ENCODE measurements at places on chromosomes 1 and 21.

- DNase-seq, result no peak
Observed at GRCh38 chr1:163060343-163061007, 8.7 kb upstream of the RGS4 start.

- DNase-seq, result no peak
Observed at GRCh38 chr1:90488451-90488850, 228.7 kb downstream of the BARHL2 start.

DNA sequence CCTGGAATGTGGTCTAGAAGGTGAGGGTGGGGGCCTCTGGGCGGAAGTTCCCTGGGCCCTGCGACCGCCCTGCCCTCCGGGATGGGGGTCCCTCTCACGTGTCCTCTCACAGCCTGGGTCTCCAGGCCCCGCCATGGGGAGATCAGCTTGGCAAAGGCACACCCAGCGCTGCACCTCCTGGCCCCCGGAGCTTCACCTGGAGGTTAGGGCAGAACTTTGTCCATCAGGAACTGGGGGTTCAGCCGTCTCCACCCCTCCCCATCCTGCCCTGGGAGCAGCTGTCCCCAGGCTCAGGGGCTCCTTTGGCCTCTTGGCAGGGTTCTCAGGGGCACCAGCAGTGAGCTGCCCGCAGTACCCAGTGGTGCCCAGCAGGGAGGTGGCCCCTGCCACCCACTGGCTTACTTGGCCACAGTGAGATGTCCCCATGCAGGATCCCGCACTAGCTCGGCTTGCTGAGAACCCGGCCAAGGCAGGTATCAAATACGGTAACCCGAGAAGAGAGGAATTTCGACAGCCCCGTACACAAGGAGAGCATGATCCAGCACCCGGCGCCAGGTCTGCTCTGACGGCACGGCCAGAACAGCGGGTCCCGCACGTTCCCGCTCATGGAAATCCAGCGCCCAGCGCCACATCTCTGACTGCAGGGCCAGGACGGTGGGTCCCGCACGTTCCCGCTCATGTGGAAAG lies 36.7 kb downstream of the RRP1 start:
- DNase-seq, result no peak

- no peak for DNase-seq
Observed at GRCh38 chr21:36825658-36826057, 126.7 kb downstream of the SIM2 start.

GRCh38 chr1:200694738-200695137 lies 25.0 kb upstream of the DDX59 start:
- DNase-seq, result no peak

DNA sequence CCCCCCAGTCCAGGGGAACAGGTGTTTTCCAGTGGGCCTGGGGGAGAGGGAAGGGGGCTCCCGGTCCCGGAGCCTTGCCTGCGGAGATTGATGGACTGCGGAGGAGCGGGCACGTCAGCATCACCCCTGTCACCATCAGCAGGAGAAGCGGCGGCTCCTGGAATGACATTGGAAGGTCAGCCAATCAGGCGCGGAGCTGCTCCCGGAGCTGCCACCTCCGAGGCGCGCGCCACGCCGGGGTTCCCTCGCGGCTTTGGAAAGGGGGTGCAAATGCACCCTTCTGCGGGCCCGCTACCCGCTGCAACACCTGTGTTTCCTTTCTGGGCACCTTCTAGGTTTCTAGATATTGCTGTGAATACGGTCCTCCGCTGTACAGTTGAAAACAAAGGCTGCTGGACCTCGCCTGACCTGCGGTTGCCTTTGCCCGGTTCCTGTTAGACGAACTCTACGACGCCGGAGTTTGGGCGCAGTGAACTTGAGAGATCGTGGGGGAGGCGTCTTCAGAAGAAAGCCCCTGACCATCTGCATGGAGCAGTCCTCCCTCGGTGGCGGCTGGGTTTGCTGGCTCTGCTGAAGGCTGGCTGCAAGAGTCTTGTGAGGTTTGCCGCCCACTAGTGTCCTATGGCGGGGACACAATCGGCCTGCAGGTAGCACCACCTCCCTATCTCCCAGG lies 5.3 kb downstream of the DSCAM start:
- DNase-seq, result no peak

DNA sequence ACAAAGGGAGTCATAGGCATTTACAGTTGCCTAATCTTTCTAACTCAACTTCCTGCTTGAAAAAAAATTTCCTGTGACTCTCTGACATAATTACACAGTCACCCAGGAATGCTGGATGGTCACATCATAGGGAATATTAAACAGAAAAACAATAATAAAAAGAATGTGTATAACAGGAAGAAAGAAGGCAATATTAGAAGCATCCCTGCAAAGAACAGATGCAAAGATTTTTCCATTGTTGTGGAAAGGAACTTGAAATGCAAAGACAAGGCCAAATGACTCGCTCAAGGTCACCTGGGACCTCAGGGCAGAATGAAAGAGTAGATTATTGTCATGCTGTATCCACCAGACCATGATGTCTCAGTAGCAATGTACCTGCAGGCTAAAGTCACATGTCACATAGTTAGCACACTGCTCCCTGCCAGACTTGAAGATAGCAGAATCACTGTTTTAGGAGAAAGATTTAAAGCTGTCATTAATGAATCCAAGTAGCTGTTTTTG lies 184.3 kb downstream of the CYYR1 start:
- DNase-seq, result no peak

DNA sequence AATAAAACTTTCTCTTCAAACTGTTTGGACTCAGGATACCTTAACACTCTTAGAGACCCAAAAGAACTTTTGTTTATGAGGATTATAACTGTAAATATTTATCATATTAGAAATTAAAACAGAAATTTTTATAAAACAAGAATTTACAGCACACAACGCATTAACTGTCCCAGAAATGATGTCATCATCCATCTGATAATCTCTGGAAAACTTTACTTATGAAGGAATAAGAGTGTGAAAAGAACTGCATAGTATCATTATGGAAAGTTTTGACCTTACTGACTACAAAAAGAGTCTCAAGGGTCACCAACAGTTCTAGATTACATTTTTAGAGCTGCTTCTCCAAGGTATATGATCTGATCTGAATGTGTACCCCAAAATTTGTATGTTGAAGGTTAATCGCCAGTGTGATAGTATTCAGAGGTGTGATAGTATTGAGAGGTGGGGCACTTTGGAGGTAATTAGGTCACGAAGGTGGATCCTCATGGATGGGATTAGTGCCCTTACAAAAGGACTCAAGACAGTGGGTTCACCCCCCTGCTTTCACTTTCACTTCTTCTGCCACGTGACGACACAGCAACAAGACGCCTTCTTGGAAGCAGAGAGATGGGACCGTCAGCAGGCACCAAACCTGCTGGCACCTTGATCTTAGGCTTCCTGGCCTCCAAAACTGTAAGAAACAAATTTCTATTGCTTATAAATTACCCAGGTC lies 95.7 kb upstream of the NR5A2 start:
- peak; percentile 21 for DNase-seq

DNA sequence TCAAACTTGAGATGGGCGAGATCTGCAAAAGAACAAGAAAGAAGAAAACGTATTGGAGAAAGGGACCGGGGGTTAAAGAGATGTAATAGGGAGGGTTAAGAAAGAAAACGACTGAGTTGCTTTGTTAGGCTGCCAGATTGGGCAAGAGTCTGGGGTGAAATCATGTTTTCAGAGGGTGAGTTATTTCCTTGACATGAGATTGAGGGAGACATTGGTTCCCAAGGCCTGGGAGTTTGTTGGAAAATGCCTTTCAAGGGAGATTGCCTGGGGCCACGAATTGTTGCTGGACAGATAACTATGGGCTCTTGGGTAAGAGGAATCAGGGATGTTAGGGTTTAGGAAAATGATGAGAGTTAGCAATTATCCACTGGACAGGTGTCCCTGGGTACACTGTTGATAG lies 776 bp upstream of the CADM3 start:
- DNase-seq, result no peak

DNA sequence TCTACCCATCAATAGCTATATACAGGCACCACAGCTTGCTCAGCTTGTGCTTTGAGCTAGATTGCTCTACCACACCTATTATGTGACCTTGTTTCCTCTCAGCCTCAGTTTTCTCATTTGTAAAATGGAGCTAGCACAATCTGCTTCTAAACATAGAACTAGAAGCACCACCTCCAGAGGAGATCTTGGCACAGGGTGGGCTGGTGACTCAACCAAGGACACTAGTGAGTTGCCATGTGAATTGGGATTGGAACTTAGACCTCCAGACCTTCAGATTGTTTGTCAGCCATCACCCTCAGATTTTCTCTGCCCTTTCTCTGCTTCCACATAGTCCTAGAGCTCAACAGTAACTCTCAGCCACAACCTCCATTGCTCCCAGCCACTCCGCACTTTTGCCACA lies 3.0 kb upstream of the MACO1 start:
- DNase-seq, result no peak

GRCh38 chr1:167749741-167750140 lies 28.0 kb downstream of the MPZL1 start:
- DNase-seq, result no peak

GRCh38 chr1:104884939-104885338 lies 1135.2 kb downstream of the AMY1C start:
- DNase-seq, result no peak

DNA sequence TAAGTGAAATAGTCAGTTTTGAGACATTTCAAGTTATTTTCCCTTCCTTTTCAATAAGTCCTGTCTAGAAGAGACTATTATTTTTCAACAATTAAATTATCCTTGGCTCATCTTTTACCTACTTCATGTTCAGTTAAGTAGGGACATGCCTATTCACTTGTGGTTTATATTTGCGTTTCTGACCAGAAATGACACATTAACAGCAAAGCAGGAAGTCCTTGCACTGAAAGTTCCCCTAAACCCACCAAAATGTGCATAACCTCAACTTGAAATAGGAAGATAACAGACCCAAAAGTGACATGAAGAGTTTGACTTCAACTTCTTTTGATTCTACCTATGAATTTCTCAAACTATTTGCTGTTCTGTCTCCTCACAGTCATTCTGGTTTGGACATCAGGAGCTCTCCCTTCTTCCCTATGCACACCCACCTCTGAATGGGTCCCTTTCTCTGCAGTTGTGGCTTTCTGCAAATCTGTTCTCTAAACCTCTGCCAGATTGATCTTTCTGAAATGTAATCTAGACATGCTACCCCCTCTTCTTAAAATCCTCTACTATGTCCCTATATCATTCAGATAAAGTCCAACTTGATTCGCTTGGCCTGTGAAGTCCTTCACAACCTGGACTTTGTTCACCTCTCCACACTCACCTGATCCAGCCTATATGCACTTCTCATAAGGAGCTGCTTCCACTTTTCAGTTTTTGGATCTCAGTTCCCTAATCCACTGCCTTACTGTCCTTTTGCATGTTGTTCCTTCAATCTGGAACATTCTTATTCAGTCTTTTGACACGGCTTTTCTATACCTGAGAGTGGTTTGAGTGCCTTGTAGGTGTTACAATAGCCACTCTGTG lies 661.5 kb upstream of the ADGRL4 start:
- no peak for DNase-seq

- DNase-seq, result no peak
Observed at GRCh38 chr21:43809853-43810504, 20.6 kb downstream of the RRP1 start.

Measured in CD4-positive, alpha-beta T cell treated with Interleukin-2 at 100 ng/mL for 4 hours (primary cell).